Skeletal muscle tissue (tissue), 5 donors: ENCODE measurements at places on chromosomes 7 and 10. TPM values are rescaled to one million over a fixed set of nuclear protein-coding genes. Genes with fewer than 3 reads are reported as not detected.

The FAM24B gene
- 1.0 TPM for total RNA-seq

The PHYHIPL gene
- 0.52 TPM for total RNA-seq

The FKBP9 gene
- total RNA-seq, result 176 TPM

The MKLN1 gene
- total RNA-seq, result 32.9 TPM

The CALY gene
- total RNA-seq, result not detected

The UTF1 gene
- not detected for total RNA-seq

The GHRHR gene
- not detected for total RNA-seq

The FKBP6 gene
- total RNA-seq, result under 0.01 TPM

The PIP gene
- not detected for total RNA-seq

The AKR1C8 gene
- not detected for total RNA-seq

The GAD2 gene
- total RNA-seq, result not detected

The JAKMIP3 gene
- total RNA-seq, result under 0.01 TPM
